ENCODE measurements at places on chromosomes 16 and 17.

DNA sequence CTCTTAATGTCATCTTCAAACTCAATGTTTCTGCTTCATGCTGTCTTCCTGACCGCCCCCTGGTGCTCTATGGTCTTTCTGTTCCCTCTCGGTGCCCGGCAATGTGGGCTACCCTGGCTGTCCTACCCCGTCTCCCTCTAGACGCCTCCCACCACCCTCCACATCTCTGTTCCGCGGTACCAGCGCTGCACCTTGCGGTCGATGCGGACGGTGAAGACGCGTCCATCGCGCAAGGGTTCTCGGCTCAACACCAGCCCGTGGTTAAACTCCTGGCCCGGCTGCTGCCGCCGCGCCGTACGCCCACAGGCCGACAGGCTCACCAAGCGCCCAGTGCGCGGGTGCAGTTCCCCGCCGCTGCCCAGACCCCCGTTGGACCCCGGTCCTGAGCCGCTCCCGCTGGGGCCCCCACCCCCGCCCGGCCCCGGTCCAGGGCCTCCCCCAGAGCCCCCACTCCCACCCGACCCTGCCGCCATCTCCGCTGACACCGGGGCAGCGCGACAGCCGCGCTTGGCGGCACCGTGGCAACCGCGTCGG, at the start of gene NEURL4:
Gene NEURL4 (minus strand): TSS at position 496 of the 534 bp plus-strand sequence. CDS start 23 bp downstream, at position 473.
- DNase-seq, result no peak

GRCh38 chr17:33015716-33016346, 24.2 kb downstream of the SPACA3 start:
- no peak for DNase-seq

DNA sequence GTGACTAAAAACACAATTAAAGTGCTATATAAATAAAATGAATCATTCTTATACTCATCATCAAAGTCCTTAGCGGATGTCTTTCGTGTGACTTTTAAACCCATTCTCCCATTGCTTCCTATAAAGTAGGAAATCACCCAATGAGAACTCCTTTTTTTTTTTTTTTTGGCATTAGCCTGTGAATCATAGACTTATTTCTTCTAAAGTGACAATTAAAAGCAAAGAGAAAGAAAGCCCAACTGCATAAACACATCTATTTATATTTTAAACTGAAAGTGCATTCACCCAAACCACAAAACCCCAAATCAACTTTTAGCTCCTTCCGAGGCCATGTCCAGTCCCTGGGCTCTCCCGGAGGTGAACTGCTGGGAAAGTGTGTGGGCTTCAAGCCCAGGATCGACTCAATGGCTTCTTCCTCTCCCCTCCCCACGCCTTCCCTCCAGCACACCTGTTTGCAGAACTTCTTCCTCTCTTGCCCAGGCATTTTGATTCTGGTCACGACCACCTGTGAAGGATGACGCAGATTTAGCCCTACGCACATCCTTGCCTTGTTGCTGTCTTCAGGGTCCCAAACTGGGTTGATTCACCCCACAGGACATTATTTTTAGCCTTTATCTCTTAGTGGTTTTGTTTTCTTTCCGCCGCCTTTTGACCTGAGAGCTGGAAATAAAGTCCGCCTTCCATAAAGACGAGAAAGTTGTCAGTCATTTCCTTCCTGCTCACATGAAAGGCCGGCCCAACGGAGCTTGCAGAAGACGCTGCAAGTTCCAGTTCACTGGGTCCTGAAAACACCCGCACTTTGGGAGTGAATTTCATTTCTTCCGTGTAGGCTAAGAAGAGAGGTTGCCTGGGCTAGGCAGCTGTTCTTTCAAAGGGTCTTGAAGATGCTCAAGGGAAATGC, 166.8 kb downstream of the MAP2K6 start:
- DNase-seq, result peak; percentile 59

GRCh38 chr16:89549007-89549700, 11.3 kb upstream of the RPL13 start:
- peak; percentile 43 for DNase-seq

DNA sequence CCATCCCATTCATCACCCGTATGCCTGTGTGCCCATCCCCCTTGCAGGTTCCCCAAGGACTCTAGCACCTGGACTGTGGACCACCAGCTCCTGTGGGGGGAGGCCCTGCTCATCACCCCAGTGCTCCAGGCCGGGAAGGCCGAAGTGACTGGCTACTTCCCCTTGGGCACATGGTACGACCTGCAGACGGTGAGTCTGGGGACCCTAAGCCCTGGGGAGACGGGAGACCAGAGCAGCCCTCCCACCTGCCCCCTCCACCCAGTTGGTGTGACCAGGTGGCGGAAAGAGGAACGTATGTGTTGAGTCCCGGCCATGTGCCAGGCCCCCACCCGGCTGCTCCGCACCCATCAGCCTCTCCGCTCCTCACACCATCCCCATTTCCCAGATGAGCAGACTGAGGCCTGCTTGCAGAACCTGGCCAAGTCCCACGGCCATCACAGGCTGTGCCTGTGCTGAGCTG, 15.6 kb downstream of the GAA start:
- no peak for DNase-seq
